ENCODE measurements at places on chromosomes 5 and 9.

DNA sequence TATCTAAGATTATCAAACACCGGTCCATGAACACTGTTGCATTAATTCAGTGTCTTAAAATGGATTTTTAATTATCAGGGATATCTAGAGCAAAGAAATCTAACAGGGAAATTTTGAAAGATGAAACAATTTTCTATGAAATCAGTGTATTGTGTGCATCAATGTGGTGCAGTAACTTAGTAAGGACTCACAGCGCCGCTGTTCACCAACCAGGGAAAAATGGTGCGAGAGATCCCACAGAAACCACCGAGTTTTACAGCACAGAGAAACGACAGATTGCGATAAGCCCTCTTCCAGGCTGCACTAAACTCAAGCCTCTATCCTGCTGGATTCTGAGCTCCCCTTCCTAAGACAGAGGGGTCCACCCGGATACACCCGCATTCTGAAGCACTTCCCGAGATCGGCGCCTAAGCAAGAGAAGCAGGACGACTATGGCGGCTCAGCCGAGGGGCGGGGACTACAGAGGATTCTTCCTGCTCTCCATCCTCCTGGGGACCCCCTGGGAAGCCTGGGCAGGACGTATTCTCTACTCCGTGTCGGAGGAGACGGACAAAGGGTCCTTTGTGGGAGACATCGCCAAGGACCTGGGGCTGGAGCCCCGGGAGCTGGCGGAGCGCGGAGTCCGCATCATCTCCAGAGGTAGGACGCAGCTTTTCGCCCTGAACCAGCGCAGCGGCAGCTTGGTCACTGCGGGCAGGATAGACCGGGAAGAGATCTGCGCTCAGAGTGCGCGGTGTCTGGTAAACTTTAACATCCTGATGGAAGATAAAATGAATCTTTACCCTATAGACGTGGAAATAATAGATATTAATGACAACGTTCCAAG lies at the start of gene PCDHGA7:
PCDHGA7 (plus strand) TSS at position 274 of the 826 bp plus-strand sequence; CDS start at position 432, 158 bp downstream.
- H3K4me1 ChIP-seq = peaks cover 4% of the 10 kb centered on the region
- peak within 1 kb of the TSS; percentile 14 for H3K27ac ChIP-seq
- H3K4me3 ChIP-seq = peak within 1 kb of the TSS; percentile 81
- H3K36me3 ChIP-seq = peaks cover 4% of the 10 kb centered on the region
- no peak for DNase-seq
- peaks cover 57% of the 10 kb centered on the region for H3K27me3 ChIP-seq

DNA sequence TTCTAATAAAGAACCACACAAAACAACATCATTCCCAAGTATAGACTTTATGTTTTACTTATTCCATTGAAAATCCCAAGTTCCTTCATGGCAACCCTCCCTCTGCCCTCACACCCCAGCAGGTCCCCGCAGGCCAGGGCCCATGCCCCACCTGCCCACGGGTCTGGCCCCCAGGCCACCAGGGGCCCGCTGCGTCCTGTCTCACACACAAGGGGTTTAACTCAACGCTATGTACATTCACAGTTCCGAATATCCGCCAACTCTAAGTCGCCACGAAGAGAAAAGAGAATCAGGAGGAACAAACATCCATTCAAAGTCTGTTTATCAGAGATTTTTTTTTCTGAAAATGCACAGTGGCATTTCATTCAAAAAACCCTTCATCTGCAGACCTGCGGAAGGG lies 16.2 kb upstream of the SLC6A3 start:
- H3K27me3 ChIP-seq = no peaks in the 10 kb centered on the region
- peaks cover 76% of the 10 kb centered on the region for H3K36me3 ChIP-seq
- no peak overlapping the region for H3K4me3 ChIP-seq

- no peak for DNase-seq
- H3K27me3 ChIP-seq = no peaks in the 10 kb centered on the region
- no peaks in the 10 kb centered on the region for H3K36me3 ChIP-seq
Measured at GRCh38 chr9:73423891-73424290, 272.2 kb downstream of the ANXA1 start.

- peaks cover 9% of the 10 kb centered on the region for H3K27me3 ChIP-seq
- H3K27ac ChIP-seq = no peak overlapping the region
- no peaks in the 10 kb centered on the region for H3K4me1 ChIP-seq
- no peak for DNase-seq
Measured at GRCh38 chr9:77989909-77990308, 41.7 kb downstream of the GNAQ start.

DNA sequence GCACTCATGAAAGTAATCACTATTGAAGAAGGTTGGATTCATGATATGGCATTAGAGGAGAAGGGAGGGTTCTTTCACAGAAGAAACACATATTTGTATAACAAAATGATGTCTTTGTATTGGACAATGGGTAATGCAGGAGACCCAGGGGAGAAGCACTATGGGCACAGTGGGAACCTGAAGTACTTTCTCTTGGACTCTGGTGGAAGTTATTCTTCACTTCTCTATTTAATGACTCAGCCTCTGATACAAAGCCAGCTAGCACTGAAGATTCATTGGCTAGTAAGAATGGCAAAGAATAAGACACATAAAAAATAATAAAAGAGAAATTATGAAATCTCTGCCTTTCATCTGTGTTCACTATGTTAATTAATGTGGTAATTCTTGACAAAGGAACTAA lies 149.9 kb upstream of the PRR16 start:
- no peaks in the 10 kb centered on the region for H3K36me3 ChIP-seq
- no peak overlapping the region for H3K4me3 ChIP-seq
- DNase-seq = no peak
- no peaks in the 10 kb centered on the region for H3K27me3 ChIP-seq

DNA sequence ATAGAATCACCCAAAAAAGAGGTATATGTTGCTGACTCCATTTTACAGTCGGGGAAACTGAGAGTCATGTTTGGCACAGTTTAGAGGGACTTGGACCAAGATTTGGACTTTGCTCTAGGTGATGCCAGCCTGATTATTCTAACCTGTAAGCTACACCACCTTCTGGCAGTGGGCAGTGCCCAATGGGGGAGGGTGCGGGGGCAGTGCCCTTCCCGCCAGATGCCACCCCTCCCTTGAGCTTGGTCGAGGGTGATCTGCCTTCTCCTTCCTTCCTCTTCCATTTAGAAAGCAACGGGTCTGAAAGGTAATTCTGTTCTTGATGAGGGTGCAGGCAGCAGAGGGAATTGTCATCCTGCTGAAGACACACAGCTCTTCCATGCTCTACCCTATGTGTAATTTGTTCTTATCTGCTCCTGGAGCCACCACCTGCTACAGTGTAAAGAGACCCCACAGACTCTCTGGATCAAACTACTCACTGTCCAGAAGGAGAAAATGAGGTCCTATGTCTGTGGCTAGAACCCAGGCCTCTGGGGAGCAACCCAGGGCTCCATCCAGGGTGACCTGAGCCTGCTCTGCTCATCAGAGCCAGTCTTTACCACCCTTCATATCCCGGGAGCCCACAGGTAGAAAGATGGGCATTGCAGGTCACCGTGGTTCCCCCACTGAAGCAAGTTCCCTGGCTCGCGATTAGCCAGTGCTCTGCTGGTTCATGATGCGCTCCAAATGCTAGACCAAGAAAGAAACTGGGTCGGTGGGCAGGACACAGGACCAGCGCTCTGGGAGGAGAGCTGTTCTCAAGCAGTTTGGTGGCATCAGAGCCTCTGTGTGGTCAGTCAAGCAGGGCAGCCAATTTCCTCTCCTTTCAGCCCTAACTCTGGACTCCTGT lies 156.2 kb downstream of the RGS3 start:
- peaks cover 5% of the 10 kb centered on the region for H3K36me3 ChIP-seq
- no peak for DNase-seq
- peak overlapping the region; percentile 72 for H3K4me3 ChIP-seq
- H3K4me1 ChIP-seq = peaks cover 97% of the 10 kb centered on the region
- H3K27me3 ChIP-seq = no peaks in the 10 kb centered on the region
- H3K27ac ChIP-seq = peak overlapping the region; percentile 95

- DNase-seq = no peak
- H3K4me3 ChIP-seq = no peak overlapping the region
- peaks cover 28% of the 10 kb centered on the region for H3K27me3 ChIP-seq
- H3K36me3 ChIP-seq = no peaks in the 10 kb centered on the region
- H3K27ac ChIP-seq = no peak overlapping the region
Measured at GRCh38 chr5:115772731-115773475, 43.6 kb downstream of the CDO1 start.

DNA sequence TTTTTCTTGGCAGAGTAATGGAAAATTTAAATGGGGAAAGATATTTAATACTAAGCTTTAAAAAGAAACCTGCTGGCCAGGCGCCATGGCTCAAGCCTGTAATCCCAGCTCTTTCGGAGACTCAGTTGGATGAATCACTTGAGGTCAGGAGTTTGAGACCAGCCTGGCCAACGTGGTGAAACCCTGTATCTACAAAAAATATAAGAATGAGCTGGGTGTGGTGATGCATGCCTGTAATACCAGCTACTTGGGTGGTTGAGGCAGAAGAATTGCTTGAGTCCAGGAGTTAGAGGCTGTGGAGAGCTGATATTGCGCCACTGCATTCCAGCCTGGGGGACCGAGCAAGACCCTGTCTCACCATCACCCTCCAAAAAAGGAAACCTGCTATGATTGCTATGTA lies 32.8 kb downstream of the TUT7 start:
- H3K4me3 ChIP-seq = no peak overlapping the region
- H3K27me3 ChIP-seq = no peaks in the 10 kb centered on the region
- peaks cover 18% of the 10 kb centered on the region for H3K36me3 ChIP-seq
- no peak for DNase-seq
- no peak overlapping the region for H3K27ac ChIP-seq
- peaks cover 3% of the 10 kb centered on the region for H3K4me1 ChIP-seq

- DNase-seq = no peak
- H3K4me1 ChIP-seq = peaks cover 39% of the 10 kb centered on the region
- H3K27ac ChIP-seq = no peak overlapping the region
- no peaks in the 10 kb centered on the region for H3K27me3 ChIP-seq
- H3K4me3 ChIP-seq = no peak overlapping the region
- H3K36me3 ChIP-seq = peaks cover 35% of the 10 kb centered on the region
Measured at GRCh38 chr5:115530426-115530825, 14.1 kb downstream of the FEM1C start.

DNA sequence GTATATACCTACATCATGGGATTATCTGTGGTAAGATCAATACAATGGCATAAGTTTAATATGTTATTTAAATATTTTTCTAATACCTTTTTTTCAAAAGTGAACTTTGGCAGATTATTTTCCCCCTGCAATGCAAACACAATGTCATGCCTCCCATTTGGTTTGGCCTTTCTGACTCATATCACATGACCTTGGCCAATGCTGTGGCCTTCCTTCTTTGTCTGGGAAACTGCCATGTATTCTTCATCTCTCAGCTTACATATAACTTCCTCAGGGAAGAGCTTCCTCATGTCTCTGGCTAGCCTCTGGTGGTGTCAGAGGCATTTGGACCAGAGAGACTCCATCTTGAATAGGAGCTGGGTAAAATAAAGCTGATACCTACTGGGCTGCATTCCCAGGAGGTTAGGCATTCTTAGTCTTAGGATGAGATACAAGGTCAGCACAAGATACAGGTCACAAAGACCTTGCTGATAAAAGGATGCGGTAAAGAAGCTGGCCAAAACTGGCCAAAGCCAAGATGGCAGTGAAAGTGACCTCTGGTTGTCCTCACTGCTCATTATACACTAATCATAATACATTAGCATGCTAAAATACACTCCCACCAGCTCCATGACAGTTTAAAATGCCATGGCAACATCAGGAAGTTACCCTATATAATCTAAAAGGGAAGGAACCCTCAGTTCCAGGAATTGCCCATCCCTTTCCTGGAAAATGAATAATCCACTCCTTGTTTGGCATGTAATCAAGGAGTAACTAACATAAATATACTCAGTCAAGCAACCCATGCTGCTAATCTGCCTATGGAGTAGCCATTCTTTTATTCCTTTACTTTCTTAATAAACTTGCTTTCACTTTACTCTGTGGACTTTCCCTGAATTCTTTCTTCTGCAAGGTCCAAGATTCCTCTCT lies 76.0 kb downstream of the C9orf153 start:
- H3K4me3 ChIP-seq = no peak overlapping the region
- H3K36me3 ChIP-seq = peaks cover 4% of the 10 kb centered on the region
- peaks cover 10% of the 10 kb centered on the region for H3K27me3 ChIP-seq
- H3K27ac ChIP-seq = no peak overlapping the region

- H3K36me3 ChIP-seq = peaks cover 21% of the 10 kb centered on the region
- peaks cover 12% of the 10 kb centered on the region for H3K4me1 ChIP-seq
- H3K27me3 ChIP-seq = no peaks in the 10 kb centered on the region
- no peak for DNase-seq
- peak overlapping the region; percentile 84 for H3K27ac ChIP-seq
Measured at GRCh38 chr5:54551292-54551691, 33.7 kb downstream of the SNX18 start.

DNA sequence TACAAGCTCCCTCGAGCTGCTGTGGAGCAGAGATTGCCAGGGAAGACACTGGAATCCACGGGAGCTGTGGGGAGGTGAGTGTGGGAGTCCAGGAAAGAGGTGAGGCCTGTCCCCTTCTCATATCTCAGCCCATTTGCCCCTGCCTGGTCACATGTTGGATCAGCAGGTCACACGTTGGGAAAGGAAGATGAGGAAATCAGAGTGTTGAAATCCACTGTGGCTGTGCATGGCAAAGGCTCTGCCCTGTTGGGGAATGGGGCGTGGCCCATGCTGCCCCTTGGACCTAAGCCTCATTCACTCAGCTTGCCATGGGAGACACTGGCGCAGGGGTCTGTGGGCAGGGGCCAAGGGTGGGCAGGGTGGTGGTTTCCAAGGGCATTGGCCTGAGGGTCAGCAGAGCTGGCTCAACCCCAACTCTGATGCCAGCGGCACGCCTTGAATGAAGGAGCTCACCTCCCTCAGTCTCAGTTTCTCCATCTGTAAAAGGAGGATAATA lies 85.4 kb upstream of the CPEB4 start:
- no peak for DNase-seq
- H3K27ac ChIP-seq = no peak overlapping the region
- peaks cover 15% of the 10 kb centered on the region for H3K27me3 ChIP-seq
- no peaks in the 10 kb centered on the region for H3K36me3 ChIP-seq
- peaks cover 12% of the 10 kb centered on the region for H3K4me1 ChIP-seq
